ENCODE measurements at places on chromosomes 1 and 21.

- no peak for DNase-seq
These were observed 13.3 kb downstream of the ATP5PO start for GRCh38 chr21:33902349-33902748.

- DNase-seq: peak; percentile 77
These were observed at the start of gene EPHA2 for GRCh38 chr1:16155537-16156410. Gene EPHA2 (minus strand): TSS chr1:16156069. CDS start chr1:16155932, 137 bp downstream.

- DNase-seq: no peak
These were observed 95.0 kb downstream of the TEX35 start for GRCh38 chr1:178607718-178608408.

DNA sequence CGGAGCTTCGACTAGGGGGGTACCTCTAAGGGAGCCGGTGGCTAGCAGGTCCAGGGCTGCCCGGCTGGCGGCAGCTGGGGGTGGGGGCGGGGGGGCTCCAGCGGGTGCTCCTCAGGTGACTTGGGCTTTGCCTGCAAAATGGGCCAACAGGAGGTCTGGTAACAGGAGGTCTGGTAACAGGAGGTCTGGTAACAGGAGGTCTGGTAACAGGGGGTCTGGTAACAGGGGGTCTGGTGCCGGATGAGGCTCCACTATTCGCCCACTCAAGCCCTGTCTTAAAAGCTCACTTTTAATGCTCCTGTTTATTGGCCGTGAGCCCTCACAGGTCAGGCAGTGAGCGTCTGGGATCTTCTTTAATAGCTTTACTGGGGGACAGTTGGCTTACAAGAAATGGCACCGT is 40.4 kb upstream of the ACTRT2 start:
- no peak for DNase-seq

GRCh38 chr1:222777463-222777862 is 37.4 kb upstream of the DISP1 start:
- peak; percentile 54 for DNase-seq

GRCh38 chr1:20411196-20411980 is 74.6 kb downstream of the CAMK2N1 start:
- DNase-seq: peak; percentile 92

Measured in AG10803 (cell line).